ENCODE measurements at places on chromosomes 6 and 20.

DNA sequence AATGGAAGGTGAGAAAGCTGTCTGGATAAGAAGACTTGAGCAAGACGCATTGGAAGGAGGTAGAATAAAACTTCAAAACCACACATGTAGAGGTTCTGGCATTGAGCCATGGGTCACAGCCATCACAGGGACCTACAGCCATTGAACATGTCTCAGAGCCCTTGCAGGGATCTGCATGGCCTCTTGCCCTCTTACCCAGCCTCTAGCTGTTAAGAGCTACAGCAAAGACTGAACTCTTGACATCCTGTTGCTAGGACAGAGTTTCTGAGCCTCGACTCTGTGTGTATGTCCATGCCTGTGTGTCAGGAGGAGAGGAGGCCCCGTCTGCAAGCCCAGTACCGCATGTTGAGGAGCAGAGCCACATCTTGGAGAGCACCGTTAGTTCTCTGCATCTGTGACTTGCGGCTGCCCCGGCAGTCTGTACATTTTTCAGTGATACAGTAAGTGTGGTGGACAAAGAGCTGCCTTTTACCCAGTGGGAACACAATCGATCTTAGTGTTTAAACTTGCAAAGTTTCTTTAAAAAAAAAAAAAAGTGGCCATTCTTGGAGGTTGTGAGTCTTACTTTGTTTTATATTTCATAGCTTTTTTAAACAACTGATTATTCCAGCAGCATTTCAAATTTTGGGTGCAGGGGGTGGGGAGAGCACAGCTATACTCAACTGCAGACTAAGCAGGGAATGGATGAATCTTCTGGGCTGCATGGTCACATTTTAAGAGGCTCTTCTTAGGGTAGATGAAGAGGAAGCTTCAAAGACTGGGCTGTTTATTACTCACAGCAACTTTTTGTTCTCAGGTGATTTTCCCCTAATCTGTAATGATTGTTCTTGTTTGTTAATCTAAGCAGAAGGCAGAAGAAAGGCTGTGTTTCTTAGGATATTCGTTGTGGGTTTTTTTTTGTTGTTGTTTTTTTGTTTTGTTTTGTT is 88.5 kb downstream of the TBC1D7 start:
- no peaks in the 10 kb centered on the region for H3K27me3 ChIP-seq
- H3K4me3 ChIP-seq, result no peak overlapping the region

GRCh38 chr6:125533710-125534397 is 215.6 kb upstream of the HEY2 start:
- H3K36me3 ChIP-seq, result no peaks in the 10 kb centered on the region
- no peak for DNase-seq
- peak overlapping the region; percentile 44 for H3K4me3 ChIP-seq
- no peak overlapping the region for H3K27ac ChIP-seq
- no peaks in the 10 kb centered on the region for H3K4me1 ChIP-seq

DNA sequence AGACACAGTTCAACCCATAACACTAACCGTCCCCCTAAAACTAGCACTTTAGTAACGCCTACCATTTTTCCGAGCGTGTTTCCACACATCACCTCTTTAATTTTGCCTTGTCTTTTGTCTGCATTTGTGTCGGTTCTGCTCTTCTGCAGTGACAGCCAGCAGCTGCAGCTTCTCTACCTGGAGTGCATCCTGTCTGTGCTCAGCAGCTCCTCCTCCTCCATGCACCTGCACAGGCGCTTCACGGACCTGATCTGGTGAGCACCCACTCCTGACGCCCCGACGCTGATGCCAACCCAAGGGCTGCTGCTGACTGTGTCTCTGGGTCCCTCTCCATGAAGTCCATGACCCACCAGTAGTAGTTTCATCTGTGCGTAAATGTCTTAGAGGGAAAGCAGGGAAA is 35.4 kb upstream of the PBOV1 start:
- no peak for DNase-seq
- H3K27me3 ChIP-seq, result no peaks in the 10 kb centered on the region
- H3K27ac ChIP-seq, result no peak overlapping the region
- no peak overlapping the region for H3K4me3 ChIP-seq
- no peaks in the 10 kb centered on the region for H3K36me3 ChIP-seq
- no peaks in the 10 kb centered on the region for H3K4me1 ChIP-seq

GRCh38 chr6:34362909-34363680 is 29.4 kb downstream of the NUDT3 start:
- H3K36me3 ChIP-seq, result no peaks in the 10 kb centered on the region
- peak overlapping the region; percentile 20 for H3K27ac ChIP-seq
- no peak overlapping the region for H3K4me3 ChIP-seq
- no peaks in the 10 kb centered on the region for H3K27me3 ChIP-seq
- DNase-seq, result no peak

DNA sequence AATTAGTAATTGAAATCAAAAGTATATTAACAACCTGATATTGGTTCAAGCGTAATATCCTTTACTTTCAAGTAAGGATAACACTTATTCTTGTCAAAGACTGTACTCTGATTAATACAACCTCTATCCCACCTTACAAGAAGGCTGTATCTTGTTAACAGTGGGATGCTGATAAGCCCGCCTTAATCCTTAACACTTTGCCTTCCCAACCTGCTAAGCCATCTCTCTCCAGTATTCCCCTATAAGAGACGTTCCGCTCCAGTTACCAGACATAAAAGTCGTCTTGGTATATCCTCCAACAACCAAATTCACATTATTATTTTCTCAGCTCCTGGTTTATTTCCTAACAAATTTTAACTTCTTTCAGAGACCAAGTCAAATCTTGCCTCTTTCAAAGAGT is 2.0 kb downstream of the BTBD9 start:
- DNase-seq, result no peak
- H3K27me3 ChIP-seq, result no peaks in the 10 kb centered on the region
- H3K27ac ChIP-seq, result no peak overlapping the region
- H3K36me3 ChIP-seq, result no peaks in the 10 kb centered on the region

DNA sequence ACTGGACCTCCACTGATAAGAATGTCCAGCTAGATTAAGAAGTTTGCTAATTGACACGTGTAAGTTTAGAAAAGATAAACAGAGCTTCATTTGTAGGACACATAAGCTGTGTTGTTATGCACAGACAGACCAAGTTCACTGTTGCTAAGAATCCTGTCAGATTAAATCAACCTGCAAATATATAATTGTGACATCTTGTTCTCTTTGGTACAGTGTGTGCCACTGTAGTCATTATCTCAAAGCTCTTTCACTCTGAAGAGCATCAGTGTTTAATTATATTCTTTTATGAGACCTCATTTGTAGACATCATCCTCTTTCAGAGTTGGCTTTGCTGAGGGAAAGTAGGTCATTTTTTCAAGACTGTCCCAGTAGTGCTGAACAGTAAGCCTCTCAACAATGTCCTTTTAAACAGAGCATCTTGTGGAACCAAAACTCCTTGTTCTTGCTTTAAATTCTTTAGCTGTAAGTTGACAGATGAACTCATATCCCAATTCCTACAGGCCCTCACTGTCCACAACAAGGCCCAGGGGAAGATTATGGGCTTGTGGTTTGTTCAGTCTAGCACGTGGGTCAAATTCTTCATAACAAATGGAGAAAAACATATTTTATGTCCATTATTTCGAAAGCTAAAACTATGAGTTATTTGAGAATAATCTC is 252.4 kb downstream of the HDGFL1 start:
- no peaks in the 10 kb centered on the region for H3K36me3 ChIP-seq
- no peak overlapping the region for H3K27ac ChIP-seq
- H3K4me1 ChIP-seq, result no peaks in the 10 kb centered on the region
- H3K27me3 ChIP-seq, result no peaks in the 10 kb centered on the region
- no peak overlapping the region for H3K4me3 ChIP-seq

GRCh38 chr20:64039293-64040160 is 3.5 kb downstream of the C20orf204 start:
- peaks cover 5% of the 10 kb centered on the region for H3K36me3 ChIP-seq
- no peak overlapping the region for H3K4me3 ChIP-seq
- peaks cover 65% of the 10 kb centered on the region for H3K4me1 ChIP-seq
- no peak for DNase-seq
- H3K27ac ChIP-seq, result no peak overlapping the region
- peaks cover 2% of the 10 kb centered on the region for H3K27me3 ChIP-seq

GRCh38 chr20:1296922-1297321 is 30.8 kb downstream of the SNPH start:
- no peaks in the 10 kb centered on the region for H3K4me1 ChIP-seq
- no peak overlapping the region for H3K4me3 ChIP-seq
- no peaks in the 10 kb centered on the region for H3K27me3 ChIP-seq
- no peak overlapping the region for H3K27ac ChIP-seq
- no peak for DNase-seq

Data from common myeloid progenitor, CD34-positive (primary cell).